ENCODE measurements at places on chromosomes 1 and 21. TPM values are rescaled to one million over a fixed set of nuclear protein-coding genes. Genes with fewer than 3 reads are reported as not detected.

Gene FTCD
- total RNA-seq: not detected

Gene USF1
- total RNA-seq: 79.4 TPM

Gene RCSD1
- 18.1 TPM for total RNA-seq

Gene NTRK1
- total RNA-seq: 1.1 TPM

Gene SDC3
- 49.8 TPM for total RNA-seq

Gene SERINC2
- total RNA-seq: 8.7 TPM

Gene GBP1
- total RNA-seq: 46.4 TPM

Gene IL19
- total RNA-seq: not detected

Gene TTC22
- 1.0 TPM for total RNA-seq

Gene RGSL1
- total RNA-seq: not detected

Gene SMAP2
- 20.2 TPM for total RNA-seq

Gene TRPM2
- total RNA-seq: 3.3 TPM

Gene NEXN
- 142 TPM for total RNA-seq

DNA sequence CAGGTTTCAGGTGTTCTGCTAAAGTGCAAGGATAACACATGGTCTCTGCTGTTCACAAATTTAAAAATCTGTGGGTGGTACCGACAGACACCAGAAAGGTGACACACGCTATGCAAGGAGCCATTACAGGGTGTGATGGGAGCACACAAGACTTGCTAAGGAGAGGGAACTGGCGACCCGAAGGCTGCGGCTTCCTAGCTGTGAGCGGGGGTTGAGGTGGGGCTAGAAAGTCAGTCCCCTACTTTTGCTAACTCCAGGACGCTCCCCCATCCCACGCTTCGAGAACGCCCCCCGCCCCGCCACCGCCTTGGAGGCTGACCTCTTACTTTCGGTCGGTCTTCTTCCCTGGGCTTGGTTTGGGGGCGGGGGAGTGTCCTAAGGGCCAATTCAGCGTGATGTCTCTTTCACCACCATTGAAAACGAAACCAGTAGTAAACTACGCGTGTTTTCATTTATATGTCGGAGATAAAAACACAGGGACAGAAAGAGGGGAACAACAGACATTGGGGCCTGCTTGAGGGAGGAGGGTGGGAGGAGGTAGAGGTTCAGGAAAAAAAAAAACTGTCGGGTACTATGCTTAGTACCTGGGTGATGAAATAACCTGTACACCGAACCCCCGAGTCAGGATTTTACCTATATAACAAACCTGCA, 1.1 kb downstream of the CKS1B start:
- ATAC-seq: no peak

- ATAC-seq: no peak
These were observed 127.1 kb downstream of the SLC30A10 start for GRCh38 chr1:219801156-219801820.

- no peak for ATAC-seq
These were observed 6.1 kb downstream of the PRXL2B start for GRCh38 chr1:2592672-2593071.

DNA sequence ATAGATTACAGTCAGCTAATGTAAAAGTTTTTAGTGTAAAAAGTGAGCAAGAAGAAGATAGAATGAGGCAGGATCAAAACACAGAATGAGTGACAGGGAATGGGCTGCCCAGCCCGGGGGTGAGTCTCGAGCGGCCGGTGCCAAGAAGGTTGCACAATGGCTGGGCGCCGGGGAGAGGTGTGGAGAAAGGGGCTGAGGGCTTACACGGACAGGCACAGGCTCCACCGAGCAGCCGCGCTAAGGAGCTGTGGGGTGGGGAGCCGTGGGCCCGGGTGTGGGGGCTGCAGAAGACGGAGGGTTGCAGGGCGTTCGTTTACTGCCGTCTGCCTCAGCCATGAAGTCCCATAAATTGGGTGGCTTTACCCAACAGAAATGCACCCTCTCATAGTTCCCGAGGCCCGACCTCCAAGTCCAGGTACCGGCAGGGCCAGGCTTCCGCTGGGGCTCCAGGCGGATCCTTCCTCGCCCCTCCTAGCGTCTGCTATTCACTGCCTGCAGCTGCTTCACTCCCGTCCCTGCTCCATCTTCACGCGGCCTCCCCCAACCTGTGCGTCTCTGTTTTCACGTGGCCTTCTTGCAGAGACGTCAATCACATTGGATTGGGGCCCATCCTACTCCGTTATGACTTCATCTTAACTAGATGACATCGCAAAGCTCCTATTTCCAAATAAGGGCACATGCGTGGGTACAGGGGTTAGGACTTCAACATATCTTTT, 277.2 kb downstream of the CAMTA1 start:
- ATAC-seq: no peak

DNA sequence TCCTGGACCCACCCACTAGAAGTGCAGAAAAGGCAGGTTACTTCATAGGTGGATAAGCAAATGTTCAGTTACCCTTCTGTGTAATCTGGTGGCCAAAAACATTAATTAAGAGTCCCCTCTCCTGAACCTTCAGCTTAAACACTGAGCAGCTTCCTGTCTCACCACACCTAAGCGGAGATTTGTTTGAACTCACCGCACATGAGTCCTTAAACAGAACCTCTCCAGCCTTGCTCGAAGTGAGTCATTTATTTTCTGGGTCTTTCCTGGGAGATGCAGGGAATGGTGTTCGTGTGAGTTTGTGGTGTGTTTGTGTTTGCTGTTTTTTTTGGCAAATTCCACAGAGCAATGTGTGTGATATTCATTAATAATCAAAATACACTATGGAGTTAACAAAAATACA, 7.6 kb upstream of the FNBP1L start:
- ATAC-seq: no peak

GRCh38 chr1:42951588-42951987, 7.1 kb downstream of the SLC2A1 start:
- no peak for ATAC-seq

DNA sequence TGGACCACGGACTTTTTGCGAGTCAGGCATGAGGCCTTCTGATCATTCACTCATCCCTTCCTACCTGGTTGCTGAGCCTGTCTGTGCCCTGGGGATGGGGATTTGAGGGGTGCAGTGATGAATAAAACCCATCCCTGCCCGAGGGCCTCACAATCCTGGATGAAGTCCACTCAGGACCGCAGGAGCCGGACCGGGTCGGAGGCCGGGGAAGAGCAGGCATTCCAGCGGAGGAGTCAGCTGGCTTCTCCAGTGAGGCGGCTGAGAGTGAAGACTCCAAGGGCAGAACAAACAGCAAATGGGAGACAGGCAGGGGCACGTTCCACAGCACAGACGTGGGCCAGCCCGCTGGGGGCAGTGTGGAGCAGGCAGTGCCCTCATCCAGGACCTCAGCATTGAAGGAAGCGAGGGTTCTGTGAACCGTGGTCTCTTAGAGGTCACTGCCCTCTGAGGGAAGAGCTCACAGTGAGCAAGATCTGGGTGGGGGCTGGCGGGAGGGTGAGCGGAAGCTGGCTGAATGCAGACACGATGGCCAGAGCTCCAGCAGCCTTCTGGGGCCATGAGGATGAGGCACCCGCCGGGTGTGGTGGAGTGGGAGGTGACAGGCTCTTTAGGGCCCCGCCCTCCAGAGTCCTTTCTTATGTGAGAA, 10.9 kb upstream of the LRRC3 start:
- ATAC-seq: no peak

DNA sequence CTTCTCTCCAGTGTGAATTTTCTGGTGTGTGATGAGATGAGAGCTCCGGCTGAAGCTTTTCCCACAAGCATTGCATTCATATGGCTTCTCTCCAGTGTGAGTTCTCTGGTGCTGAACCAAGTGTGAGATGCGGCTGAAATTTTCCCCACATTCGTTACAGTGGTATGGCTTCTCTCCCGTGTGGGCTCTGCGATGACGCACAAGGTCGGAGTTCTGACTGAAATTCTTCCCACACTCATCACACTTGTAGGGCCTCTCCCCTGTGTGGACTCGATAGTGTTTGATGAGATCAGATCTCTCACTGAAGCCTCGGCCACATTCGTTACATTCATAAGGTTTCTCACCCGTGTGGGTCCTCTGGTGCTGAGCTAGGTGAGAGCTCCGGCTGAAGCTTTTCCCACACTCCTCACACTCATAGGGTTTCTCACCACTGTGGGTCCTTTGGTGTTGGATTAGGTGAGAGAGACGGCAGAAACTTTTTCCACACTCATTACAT, 7.4 kb downstream of the ZNF436 start:
- ATAC-seq: no peak

DNA sequence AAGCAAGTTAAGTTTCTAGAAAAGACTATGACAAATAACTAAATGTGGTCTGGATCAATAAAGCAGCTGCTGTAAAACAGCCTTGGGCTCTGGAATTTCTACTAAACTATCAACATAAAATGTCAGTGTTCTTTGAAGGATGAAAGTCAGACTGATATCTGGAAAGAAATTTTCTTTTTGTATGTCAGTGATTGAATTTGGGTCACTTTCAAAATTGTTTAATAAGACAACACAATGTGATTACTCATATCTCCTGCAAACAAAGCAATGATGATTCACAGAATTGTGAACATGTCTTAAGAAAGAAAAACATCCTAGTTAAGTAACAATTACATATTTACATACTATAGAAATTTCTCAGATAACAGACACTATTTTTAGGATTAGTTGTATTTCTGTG, 826.4 kb downstream of the PLA2G4A start:
- ATAC-seq: no peak

DNA sequence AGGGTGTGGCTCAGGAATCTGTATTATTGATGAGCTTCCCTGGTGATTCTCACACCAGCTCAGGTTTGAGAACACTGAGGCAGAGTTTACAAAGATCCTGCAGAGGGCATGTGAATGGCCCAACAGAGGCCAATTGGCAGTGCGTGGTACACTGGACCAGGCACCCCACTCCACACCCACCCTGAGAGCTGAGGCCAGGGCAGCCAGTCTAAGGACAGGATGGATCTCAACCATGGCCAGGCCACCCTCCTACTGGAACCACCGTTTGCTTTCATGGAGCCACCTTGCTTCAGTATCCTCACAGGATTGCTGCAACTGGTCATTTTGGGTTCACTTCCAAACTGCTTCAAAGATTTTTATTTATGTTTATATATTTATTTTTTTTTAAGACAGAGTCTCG, 7.3 kb upstream of the RASSF5 start:
- ATAC-seq: no peak

DNA sequence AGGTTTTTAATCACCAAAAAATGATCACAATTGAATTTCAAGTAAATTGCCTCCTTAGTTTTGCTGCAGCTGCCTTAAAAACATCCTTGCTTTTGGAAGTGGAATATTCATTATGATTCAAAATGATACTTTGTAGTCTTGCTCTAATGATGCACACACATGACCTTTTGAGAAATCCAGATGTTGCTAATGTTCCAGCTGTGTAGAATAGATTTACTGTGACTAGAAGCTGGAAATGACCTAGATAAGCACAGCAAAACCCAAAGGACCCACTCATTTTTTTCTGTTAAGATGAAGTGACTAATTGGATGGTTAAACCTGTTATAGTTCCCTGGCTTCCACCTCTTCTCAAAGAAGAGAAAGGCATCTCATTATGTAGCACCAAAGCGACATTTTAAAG, 64.6 kb upstream of the RALGPS2 start:
- no peak for ATAC-seq

- ATAC-seq: no peak
These were observed 148.6 kb downstream of the PCP4 start for GRCh38 chr21:40015818-40016217.

DNA sequence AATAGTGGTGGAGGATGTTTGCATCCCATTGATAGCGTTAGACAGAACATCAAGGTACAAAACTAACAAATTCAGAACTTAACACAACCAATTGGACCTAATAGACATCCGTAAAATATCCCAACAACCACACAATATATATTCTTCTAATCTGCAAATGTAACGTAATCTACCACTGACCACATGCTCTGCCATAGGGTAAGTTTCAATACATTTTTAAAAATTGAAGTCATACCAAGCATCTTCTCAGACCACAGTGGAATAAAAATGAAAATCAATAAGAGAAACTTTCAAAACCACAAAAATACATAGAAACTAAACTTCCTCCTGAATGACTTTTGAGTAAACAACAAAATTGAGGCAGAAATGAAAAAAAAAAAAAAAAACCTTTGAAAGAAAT, 1087.5 kb downstream of the KCNT2 start:
- ATAC-seq: no peak

GRCh38 chr1:227844320-227845146, 29.1 kb downstream of the PRSS38 start:
- ATAC-seq: no peak

GRCh38 chr1:3222042-3222692, 153.2 kb downstream of the PRDM16 start:
- no peak for ATAC-seq

DNA sequence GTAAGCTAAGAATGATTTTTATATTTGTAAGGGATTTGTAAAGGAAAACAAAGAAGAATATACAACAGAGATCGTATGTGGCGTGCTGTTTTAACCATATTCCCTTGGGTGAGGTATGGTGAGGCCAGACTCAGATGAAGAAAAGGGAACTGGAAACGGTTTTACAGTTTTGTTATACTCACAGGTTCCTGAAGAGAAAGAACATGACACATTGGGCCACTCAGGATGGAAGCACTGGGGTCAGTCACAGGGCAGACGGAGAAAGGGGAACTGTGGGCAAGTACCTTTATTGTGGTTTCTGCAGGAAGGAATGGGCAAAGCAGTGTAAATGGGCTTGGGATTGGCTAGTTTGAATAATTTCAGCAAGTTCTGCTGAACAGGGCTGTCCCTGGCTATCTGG, 177.4 kb downstream of the LBR start:
- no peak for ATAC-seq

DNA sequence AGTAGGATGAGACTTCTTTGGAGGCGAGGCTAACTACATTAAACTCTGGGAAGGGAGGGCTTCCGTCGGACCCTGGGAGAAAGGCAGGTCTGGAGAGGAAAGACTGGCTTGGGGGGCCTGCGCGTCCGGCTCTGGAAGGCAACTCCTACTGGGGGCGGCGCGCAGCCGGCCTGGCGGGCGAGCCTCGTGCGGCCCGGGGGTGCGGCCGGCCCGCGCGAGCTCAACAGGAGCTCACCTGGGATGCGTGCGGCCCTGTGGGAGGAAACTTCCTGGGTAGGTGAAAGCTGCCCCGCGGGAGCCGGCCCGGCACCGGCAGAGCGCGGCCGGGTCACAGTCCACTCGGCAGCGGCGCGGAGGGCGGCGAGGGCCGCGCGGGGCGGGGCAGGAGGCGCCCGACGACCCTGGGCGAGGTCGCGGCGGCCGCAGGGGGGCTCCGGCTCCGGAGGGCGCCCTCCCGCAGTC, 449 bp downstream of the EPS15 start:
- peak; percentile 55 for ATAC-seq

GRCh38 chr1:84859866-84860265, 33.1 kb downstream of the LPAR3 start:
- ATAC-seq: no peak

- no peak for ATAC-seq
These were observed 25.9 kb upstream of the NBPF3 start for GRCh38 chr1:21414015-21414414.

- no peak for ATAC-seq
These were observed 17.8 kb downstream of the LBR start for GRCh38 chr1:225410036-225410435.

GRCh38 chr1:231855361-231855760, 228.8 kb downstream of the DISC1 start:
- no peak for ATAC-seq

DNA sequence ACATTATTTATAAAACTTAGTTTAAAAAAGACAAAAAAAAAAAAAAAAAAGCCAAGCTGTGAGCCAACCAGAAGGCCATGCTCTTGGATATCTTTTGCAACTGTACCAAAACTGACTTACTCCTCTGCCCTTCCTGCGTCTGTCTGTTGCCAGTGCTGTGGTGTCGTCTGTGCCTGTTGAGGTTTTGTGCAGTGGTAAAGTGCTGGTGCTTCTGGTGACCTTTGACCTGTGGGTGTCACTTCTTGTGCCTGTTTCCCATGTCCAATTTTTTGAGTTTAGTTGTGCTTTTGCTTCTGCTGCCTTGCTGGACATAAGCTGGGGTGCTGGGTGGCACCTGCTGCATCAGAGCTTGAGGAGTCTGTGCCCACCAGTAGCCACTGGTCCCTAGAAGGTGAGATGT, 41.4 kb downstream of the RNF187 start:
- ATAC-seq: no peak

Data from gastroesophageal sphincter (tissue), 4 donors.